Adipocyte (in vitro differentiated cells): ENCODE measurements at places on chromosomes 12 and 14.

DNA sequence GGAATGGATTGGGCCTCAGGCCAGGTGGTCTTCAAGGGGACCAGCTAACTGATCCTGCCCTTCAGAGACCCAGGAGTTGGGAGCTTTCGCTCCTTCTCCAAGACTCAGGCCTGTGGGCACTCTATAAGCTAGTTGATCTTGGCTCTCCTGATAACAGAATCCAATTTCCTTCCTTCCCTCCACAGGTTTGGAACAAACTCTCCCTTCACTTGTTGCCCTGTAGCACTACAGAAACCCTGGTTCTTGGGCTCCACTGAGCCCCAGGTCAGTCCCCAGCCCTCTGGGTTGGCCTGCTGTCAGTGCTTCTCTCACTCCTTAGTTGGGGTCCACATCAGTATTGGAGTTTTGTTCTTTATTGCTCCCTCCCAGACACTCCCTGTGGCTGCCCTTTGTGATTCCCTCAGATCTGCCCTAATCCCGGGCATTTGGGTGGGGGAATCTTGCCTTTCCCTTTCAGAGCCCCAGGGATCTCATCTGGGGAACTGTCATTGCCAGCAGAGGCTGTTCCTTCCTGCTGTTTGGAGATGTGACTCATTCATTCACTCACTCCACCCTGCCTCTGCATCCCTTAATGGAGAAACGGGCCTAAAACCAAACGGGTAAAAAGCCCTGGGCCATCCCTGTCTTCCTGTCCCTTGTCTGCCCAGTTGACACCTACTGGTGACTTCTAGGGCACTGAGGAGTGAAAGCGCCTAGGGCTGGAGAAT is 4.4 kb upstream of the GPD1 start:
- DNase-seq, result peak; percentile 68

GRCh38 chr14:104898870-104899510 is 25.7 kb upstream of the PLD4 start:
- DNase-seq, result no peak

- DNase-seq, result no peak
These were observed 329.3 kb upstream of the OR4E1 start for GRCh38 chr14:22002860-22003284.

DNA sequence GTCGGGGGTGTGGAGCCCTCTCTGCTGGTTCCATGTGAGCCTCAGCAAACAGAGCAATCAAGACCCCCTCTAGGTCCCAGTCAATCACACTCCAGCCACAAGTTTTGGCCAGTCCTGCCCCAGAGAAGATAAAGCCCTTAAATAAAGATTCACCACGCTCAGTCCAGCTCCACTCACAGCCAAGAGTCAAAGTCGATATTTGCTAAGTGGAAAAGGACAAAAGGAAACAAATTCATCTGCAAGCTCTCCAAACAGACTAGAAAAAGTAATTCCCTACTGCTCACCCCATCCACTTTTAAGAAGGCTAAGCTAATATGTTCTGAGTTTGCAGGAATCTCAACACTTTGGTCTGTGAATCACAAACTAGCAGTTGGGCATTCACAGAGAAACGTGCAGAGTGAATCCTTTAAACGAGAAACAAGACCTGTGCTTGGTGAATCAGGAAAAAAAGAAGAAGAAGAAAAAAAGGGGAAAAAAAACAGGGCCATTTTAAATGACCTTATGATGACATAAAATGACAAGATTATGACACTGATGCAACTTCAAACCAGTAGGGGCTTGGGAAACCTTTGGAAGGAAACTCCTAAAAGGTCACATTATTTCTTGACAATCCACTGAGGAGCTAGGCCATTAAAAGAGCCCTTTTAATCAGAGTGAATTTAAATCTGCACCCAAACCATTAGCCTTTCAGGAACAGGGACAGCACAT is 41.8 kb upstream of the FOXN3 start:
- DNase-seq, result no peak

DNA sequence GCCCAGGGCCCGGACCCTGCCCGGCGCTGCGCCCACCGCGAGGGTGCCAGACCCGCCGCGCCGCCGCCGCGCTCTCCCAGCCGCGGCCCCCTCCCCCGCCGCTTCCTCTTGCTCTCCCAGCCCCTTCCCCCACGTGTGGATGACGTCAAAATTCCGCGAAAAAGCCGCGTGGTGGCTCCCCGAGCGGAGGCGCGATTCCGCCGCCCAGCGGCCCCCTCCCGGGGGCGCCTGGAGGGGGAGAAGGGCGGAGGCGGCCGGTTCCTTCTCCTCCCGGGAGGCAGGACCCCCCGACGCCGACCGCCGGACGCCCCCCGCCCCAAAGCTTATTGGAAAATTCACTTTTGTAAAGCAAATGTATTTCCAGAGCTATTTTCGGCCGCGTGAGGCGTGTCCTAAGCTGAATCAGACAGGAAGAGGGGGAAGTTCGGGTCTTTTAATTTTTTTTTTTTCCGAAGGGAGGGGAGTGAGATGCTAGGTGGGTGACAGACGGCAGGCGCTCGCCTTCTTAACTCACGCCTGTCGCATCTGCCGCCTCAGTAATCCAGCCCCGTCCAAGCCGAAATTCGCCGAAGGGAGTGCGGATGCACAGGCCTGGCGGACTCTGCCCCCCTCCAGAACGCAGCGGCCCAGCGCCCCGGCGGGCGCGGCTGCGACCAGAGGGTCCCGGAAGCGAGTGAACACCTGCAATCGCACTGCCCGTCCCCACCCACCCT is 4.1 kb upstream of the CCND2 start:
- DNase-seq, result peak; percentile 48

DNA sequence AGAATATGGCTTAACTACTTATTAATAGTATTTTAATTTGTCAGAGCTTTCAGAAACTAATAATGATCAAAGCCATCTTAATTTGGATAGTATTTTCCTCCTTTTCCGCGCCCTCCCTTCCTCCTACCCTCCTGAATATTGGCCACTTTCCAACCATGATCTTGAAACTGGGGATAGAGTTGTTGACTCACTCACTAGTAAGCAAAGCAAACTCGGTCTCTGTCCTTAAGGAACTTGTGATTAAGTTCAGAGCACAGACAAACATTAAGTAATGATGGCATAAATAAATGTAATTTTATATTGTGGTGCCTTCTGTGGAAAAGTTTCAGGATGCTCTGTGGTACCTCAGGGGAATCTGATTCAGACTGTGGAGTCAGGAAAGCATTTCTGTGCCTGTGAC is 75.7 kb downstream of the LRRK2 start:
- DNase-seq, result no peak

DNA sequence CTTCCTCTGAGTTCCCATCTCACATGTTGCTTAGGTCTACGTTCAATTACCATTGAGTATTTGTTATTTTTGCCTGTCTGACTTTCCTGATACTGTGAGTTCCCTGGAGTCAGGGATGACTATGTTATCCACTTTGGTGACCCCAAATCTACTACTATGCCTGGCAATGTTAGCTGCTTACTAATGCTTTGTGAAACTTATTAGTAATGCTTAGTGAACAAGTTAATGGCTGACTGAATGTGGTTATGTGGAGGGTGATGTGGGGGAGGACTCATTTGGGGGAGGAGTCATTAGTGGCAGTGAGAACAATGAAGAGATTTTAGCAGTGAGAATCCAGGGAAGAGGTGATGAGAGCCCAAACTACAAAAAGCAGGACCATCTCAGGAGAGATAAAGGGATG is 121.6 kb downstream of the KTN1 start:
- no peak for DNase-seq

GRCh38 chr12:66111605-66112004 is 18.9 kb downstream of the LLPH start:
- DNase-seq, result peak; percentile 63

- DNase-seq, result no peak
These were observed 80.0 kb upstream of the RGS6 start for GRCh38 chr14:71852181-71852580.

- peak; percentile 47 for DNase-seq
These were observed 154.9 kb downstream of the PELI2 start for GRCh38 chr14:56273155-56273554.

DNA sequence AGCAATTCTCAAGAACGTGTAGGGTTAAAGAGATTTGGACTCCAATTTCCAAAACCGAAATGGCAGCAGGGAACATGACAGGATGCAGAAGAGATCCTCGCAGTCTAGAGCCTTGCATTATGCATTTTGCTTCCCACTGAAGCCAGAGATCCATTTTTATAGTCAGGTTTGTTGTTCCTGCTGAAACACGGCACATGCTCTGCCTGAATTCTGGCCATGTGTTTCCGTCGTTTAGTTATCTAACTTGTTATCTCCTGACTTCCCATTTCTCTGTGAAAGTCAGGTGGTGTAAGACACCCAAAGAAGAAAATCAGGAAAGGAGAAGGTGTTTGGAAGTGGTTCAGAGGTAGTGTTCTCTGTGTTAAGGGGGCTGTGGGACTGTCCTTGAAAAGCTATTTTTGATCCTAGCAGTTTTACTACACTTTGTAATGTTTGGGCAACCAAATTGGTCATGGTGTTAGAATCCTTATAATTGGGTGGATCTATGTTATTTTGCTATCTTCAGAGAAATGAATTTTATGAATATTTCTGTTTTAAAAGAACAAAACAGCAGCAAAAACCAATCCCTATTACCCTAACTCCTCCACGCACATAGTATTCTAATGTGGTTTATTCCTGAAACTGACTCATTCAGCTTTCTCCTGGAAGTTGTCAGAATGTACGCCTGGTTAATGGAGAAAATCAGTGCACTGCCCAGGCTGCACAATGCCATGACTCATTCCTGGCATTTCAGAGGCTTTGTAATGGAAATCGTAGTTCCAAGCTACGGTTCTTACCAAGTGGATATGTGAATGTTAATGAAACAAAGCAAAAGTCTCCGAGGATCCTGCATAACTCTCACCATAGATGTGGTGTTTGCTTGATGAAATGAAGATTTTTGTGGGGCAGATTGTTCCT is 110.1 kb downstream of the SAMD4A start:
- DNase-seq, result peak; percentile 95

DNA sequence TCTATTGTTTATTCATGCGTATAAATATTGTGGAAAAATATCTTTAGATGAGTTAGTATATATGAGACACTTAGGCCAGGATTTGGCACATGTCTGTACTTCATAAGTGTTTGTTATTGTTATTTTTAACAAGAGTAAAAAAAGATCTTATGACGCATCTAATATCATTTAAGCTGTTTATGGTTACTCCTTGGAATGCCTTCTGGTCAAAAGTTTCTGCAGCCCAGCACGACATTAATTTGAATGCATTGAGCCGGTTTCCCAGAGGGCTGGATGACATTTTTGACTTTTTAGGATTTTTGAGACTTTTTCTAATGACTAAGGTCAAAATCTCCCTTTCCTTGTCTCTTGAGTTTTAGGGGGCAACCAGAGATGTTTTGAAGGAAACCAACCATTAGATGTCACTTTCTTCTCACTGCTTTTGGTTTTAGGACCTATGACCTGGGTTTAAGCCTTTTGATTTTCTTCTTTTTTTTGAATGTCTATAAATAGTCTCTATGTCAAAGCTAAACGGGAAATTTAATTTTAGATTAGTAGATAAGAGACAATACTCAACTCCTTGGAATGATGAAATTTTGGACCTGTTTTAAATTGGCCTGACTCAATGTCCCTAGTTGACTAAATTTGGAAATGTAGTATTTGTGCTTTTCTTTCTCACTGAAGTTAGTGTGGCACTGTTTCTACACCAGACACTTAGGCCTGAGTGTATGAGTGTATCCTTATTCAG is 215.5 kb downstream of the AEBP2 start:
- peak; percentile 71 for DNase-seq
